CD4-positive, alpha-beta T cell (primary cell): ENCODE measurements at places on chromosomes 2 and 18. TPM values are rescaled to one million over a fixed set of nuclear protein-coding genes. Genes with fewer than 3 reads are reported as not detected.

The PMAIP1 gene
- total RNA-seq: 101 TPM

The ACADL gene
- total RNA-seq: not detected

The LAMA3 gene
- total RNA-seq: 0.19 TPM

The SPHKAP gene
- total RNA-seq: not detected

The LRP1B gene
- total RNA-seq: not detected

The PPM1G gene
- total RNA-seq: 30.4 TPM

The RRM2 gene
- total RNA-seq: 1.4 TPM

The UGT1A3 gene
- total RNA-seq: not detected

The MOCOS gene
- total RNA-seq: not detected

The CTLA4 gene
- total RNA-seq: 49.8 TPM

GRCh38 chr18:50726960-50727589, 92.7 kb downstream of the MRO start:
- H3K4me1 ChIP-seq: no peaks in the 10 kb centered on the region
- H3K27me3 ChIP-seq: no peaks in the 10 kb centered on the region
- H3K4me3 ChIP-seq: no peak overlapping the region
- no peaks in the 10 kb centered on the region for H3K36me3 ChIP-seq
- DNase-seq: no peak
- H3K27ac ChIP-seq: no peak overlapping the region

GRCh38 chr2:129483366-129483765, 496.1 kb upstream of the RAB6C start:
- H3K36me3 ChIP-seq: no peaks in the 10 kb centered on the region
- DNase-seq: no peak
- no peaks in the 10 kb centered on the region for H3K4me1 ChIP-seq

GRCh38 chr2:45826460-45826859, 175.0 kb downstream of the PRKCE start:
- H3K27me3 ChIP-seq: no peaks in the 10 kb centered on the region
- no peak for DNase-seq
- H3K36me3 ChIP-seq: no peaks in the 10 kb centered on the region
- no peak overlapping the region for H3K27ac ChIP-seq
- H3K4me3 ChIP-seq: no peak overlapping the region

DNA sequence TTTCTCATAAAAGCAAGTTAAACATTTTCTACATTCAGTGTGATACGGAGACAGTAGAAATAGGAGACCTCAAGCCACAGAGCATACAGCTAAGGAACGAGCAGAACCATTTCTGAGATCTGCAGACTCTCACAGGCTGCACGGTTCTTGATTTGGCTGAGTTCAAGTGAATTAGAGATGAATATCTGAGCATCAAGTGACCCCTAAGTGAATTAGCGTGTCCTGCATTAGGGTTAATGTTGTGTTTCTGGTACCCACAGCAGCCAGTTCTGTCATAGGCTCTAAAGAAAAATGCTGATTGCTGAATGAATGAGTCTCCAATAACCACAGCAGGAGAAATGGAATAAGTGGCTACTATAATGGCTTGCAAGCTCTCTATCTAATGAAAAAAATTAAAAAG, 265.9 kb upstream of the SYT4 start:
- H3K36me3 ChIP-seq: no peaks in the 10 kb centered on the region
- H3K4me1 ChIP-seq: no peaks in the 10 kb centered on the region
- H3K27ac ChIP-seq: no peak overlapping the region
- no peaks in the 10 kb centered on the region for H3K27me3 ChIP-seq
- H3K4me3 ChIP-seq: no peak overlapping the region

- H3K27me3 ChIP-seq: no peaks in the 10 kb centered on the region
- H3K27ac ChIP-seq: no peak overlapping the region
- peaks cover 3% of the 10 kb centered on the region for H3K4me1 ChIP-seq
- no peak overlapping the region for H3K4me3 ChIP-seq
- no peaks in the 10 kb centered on the region for H3K36me3 ChIP-seq
These were observed 190.4 kb upstream of the HDAC4 start for GRCh38 chr2:239590995-239591915.

GRCh38 chr2:15607709-15608391, 16.2 kb downstream of the DDX1 start:
- H3K4me3 ChIP-seq: no peak overlapping the region
- H3K27ac ChIP-seq: no peak overlapping the region
- H3K27me3 ChIP-seq: no peaks in the 10 kb centered on the region
- DNase-seq: no peak

DNA sequence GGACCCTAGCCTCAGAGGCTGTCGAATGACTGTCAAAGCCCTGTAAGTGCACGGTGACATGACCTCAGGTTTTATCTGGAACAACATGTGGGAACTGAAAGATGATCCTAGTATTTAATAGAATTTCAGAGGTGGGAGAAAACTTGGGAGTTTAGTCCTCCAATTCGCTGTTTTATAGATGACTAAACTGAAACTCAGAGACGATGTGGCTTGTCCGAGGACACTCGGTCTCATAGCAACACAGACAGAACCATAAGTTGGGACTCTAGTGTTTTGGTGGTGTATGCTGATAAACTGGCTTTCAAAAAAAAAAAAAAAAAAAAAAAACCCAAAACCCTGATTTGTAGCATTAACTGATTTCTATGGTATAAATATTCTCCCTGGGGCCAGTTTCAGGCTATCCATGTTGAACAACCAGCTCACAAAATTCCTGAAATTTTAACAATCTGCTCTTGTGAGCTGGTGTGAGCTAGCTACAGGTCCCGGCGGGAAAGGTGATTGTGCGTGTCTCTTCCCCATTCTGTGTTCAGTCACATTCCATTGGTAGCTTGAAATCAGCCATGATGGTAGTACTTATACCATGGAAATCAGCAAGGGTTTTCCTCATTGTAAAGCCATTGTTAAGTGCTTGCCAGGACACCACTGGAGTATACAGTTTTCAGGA, 195.5 kb upstream of the EPAS1 start:
- H3K4me1 ChIP-seq: no peaks in the 10 kb centered on the region
- no peak overlapping the region for H3K4me3 ChIP-seq
- DNase-seq: no peak
- H3K27ac ChIP-seq: no peak overlapping the region

DNA sequence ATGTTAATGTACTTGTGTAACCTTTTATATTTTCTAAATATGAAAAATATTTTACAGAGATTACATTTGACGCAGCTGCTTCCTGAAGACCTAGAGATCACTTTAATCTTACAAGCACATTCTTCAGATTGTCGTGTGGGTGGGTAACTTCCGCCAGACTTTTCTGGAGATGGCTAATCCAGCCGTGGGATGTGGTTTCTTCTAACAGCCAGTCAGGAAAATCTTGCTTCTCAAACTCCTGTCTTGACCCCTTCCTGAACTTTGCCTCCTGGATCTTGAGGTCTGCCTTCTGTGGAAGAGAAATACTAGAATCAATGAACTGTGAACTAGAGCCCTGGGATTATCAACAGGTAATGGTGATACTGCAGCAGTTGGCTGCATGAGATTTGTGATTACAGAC, 401.6 kb upstream of the TNP1 start:
- H3K4me3 ChIP-seq: no peak overlapping the region
- no peaks in the 10 kb centered on the region for H3K36me3 ChIP-seq
- no peaks in the 10 kb centered on the region for H3K27me3 ChIP-seq

- DNase-seq: no peak
- H3K4me1 ChIP-seq: no peaks in the 10 kb centered on the region
- no peak overlapping the region for H3K27ac ChIP-seq
- H3K27me3 ChIP-seq: no peaks in the 10 kb centered on the region
These were observed 44.4 kb upstream of the MBP start for GRCh38 chr18:77177009-77177408.

DNA sequence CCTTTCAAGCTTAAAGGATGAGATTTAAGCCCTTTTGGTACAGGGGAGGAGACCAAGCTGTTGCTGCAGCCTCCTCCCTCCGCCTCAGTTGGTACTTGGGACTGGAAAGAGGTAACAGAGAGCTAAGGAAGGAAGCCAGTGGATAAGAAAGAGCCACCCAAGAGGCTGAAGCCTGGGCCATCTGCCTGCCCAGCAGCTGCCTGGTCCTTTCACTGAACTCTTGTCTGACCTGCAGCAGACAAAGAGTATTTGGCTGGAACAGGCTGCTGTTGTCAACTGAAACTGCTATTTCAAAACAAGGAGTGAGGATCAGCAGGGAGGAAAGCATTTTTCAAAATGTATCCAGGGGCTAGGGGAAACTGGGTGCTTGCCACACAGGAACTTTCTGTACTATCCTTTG, 30.3 kb downstream of the TNS1 start:
- no peak for DNase-seq
- no peak overlapping the region for H3K27ac ChIP-seq
- H3K4me3 ChIP-seq: no peak overlapping the region
- no peaks in the 10 kb centered on the region for H3K36me3 ChIP-seq
- H3K27me3 ChIP-seq: no peaks in the 10 kb centered on the region
- no peaks in the 10 kb centered on the region for H3K4me1 ChIP-seq

- no peak overlapping the region for H3K27ac ChIP-seq
- no peak overlapping the region for H3K4me3 ChIP-seq
- H3K36me3 ChIP-seq: no peaks in the 10 kb centered on the region
These were observed 4.9 kb downstream of the ALPK2 start for GRCh38 chr18:58624011-58624410.

GRCh38 chr2:112000399-112001135, 54.5 kb upstream of the TMEM87B start:
- no peaks in the 10 kb centered on the region for H3K36me3 ChIP-seq
- DNase-seq: no peak
- no peaks in the 10 kb centered on the region for H3K27me3 ChIP-seq
- H3K27ac ChIP-seq: no peak overlapping the region
- no peaks in the 10 kb centered on the region for H3K4me1 ChIP-seq
- no peak overlapping the region for H3K4me3 ChIP-seq

DNA sequence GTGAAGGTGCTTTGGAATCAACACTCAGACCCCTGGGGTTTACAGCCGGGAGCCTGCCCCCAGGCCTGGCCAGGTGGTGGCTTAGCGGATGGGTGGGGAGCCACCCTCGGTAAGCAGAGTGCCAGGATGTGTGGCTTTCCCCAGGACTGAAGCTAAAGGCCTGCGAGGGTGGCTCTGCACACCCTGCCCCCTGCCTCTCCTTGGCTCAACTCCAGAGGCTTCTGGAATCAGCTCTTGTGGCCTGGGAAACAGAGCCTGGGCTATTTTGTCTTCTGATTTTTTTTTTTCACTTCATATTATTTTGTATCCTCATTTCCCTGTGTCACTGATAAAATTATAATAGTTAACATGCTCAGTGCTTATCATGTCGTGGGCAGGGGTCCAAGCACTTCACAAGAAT, 79.8 kb downstream of the RHOB start:
- no peaks in the 10 kb centered on the region for H3K36me3 ChIP-seq
- H3K4me1 ChIP-seq: no peaks in the 10 kb centered on the region
- no peak for DNase-seq
- no peak overlapping the region for H3K4me3 ChIP-seq
- no peaks in the 10 kb centered on the region for H3K27me3 ChIP-seq
- H3K27ac ChIP-seq: no peak overlapping the region

DNA sequence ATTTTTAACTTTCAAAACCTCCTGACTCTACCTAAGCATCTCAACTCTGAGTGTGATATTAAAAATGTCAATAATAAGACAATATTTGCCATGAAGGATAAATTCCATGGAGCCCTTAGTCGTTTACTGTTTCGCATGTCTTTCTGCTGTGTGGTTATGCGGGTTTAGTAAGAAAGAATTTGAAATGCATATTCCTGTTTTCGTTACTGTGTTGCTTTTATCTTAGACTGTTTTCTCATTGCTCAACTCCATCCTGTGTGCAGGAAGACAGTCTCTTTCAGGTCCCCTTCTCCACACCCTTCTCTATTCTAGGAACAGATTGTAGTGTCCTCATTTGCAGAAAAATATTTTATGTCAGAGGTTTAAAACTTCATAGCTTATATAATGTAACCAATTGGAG, 82.5 kb upstream of the MAP3K20 start:
- peaks cover 5% of the 10 kb centered on the region for H3K27me3 ChIP-seq
- H3K36me3 ChIP-seq: no peaks in the 10 kb centered on the region
- no peak overlapping the region for H3K27ac ChIP-seq
- H3K4me3 ChIP-seq: no peak overlapping the region

DNA sequence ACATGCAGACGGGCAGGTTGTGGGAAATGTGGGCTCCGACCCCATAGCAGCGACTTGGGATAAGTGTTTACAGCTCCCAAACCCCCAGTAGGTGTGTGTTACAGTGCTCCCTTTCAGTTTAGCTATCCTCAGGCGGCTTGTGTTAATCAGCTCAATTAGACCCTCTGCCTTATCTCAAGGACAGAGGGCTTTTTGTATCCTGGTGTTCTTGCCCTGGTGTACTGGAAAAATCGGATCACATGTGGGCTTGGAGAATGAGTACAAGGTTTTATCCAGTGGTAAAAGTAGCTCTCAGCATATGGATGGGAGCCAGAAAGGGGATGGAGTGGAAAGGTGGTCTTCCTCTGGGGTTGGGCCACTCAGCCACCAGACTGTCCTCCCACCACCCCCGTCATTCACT, 264.7 kb upstream of the SYT4 start:
- H3K27me3 ChIP-seq: no peaks in the 10 kb centered on the region
- H3K4me3 ChIP-seq: no peak overlapping the region
- no peaks in the 10 kb centered on the region for H3K4me1 ChIP-seq
- no peak overlapping the region for H3K27ac ChIP-seq
- no peak for DNase-seq
- no peaks in the 10 kb centered on the region for H3K36me3 ChIP-seq

DNA sequence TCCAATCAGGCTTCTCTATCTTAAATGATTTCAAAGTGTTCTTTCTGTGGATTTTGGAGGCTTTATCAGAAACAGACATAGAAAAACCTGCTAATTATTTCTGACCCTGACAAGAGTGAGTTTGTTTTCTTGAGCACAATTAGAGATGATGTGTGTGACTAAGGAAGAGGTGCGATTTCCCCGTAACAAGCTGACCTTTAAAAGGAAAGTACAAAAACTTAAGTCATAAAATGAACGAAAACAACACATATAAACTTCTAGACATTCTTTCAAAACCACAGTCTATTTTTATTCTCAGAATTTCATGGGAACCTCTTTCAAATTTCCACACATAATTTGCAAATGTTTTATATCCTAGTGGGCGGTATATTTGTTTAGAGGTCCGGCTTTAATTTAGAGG, 604.8 kb downstream of the CPS1 start:
- no peaks in the 10 kb centered on the region for H3K27me3 ChIP-seq
- H3K4me1 ChIP-seq: no peaks in the 10 kb centered on the region
- no peak overlapping the region for H3K4me3 ChIP-seq
- no peak for DNase-seq
- H3K36me3 ChIP-seq: no peaks in the 10 kb centered on the region
- H3K27ac ChIP-seq: no peak overlapping the region

DNA sequence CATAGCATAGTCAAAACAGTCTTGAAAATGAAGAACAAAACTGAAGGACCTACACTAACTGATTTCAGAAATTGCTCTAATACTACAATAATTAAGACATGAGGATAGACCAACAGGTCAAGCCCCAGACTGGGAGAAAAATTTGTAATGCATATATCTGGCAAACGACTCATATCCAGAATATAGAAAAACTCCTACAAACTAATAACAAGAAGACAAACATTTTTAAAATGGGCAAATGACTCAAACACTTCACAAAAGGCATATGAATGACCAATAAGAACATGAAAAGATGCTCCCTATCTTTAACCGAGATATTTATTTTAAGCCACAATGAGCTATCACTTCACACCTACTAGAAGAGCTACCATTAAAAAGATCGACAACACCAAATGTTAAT, 14.2 kb downstream of the TGFBRAP1 start:
- H3K36me3 ChIP-seq: peaks cover under 1% of the 10 kb centered on the region
- H3K4me1 ChIP-seq: no peaks in the 10 kb centered on the region
- H3K27me3 ChIP-seq: no peaks in the 10 kb centered on the region
- no peak for DNase-seq
- H3K27ac ChIP-seq: no peak overlapping the region

- no peaks in the 10 kb centered on the region for H3K36me3 ChIP-seq
- H3K27me3 ChIP-seq: no peaks in the 10 kb centered on the region
- DNase-seq: no peak
These were observed 150.1 kb downstream of the WDPCP start for GRCh38 chr2:63438181-63438580.

GRCh38 chr2:217795706-217796465, 206.9 kb downstream of the TNS1 start:
- no peak overlapping the region for H3K4me3 ChIP-seq
- H3K27me3 ChIP-seq: no peaks in the 10 kb centered on the region
- no peaks in the 10 kb centered on the region for H3K36me3 ChIP-seq
- no peak overlapping the region for H3K27ac ChIP-seq
